ENCODE measurements at places on chromosomes 7 and 10.

DNA sequence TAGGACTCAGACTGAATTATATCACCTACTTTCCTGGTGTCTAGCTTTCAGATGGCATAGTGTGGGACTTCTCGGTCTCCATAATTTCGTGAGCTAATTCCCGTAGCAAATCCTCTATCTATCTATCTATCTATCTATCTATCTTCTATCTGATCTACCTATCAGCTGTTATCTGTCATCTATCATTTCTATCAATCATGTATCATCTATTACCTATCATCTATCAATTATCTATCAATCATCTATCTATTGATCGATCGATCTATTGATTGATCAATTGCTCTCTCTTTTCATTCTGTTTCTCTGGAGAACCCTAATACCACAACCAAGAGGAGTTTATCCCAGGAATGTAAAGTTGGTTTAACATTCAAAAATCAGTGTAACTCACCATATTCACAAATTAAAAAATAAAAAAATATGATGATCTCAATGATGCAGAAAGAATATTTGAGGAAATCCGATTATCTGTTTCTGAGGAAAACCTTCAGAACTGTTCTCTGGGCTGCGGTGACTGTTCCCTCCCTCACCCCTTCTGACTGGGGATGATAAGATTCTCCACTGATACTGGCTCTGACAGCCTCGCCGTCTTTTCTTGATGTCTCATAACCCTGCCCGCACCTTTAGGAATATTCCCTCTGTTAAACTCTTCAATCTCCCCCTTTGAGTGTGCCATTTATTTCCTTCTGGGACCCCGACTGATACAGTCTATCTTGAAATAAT is 147.7 kb downstream of the ACTR3B start:
- no peak for DNase-seq

DNA sequence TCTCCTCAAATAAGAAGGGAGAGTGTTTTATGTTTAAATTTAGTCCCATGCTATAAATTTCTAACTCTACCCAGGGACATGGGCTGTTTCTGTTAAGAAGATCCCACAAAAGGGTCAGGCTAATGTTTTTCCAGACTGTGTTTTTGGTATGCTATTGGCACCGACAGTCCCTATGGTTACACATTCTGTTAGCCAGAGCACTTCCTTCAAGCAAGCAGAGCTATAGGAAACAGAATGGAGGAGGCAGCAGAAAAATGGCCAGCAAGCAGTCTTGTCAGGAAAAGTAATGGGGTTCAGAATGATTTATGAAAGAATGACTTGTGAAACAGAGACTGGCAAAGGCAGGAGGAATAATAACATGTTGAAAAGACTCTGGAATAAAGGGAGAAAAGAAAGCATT is 44.8 kb upstream of the PHYHIPL start:
- DNase-seq: no peak

DNA sequence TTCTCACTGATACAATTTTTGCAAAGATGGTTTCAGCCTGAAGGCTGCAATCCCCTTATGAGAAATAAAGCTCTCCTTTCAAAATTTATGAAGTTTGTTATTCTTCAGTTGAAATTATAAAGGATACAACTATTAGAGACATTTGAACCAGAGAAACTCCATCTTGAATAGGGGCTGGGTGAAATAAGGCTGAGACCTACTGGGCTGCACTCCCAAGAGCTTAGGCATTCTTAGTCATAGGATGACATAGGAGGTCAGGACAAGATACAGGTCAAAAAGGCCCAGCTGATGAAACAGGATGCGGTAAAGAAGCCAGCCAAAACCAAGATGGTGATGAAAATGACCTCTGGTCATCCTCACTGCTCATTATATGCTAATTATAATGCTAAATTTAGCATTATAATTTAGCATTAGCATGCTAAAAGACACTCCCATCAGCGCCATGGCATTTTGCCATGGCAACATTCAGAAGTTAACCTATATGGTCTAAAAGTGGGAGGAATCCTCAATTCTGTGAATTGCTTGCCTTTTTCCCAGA is 22.4 kb upstream of the IFIT1B start:
- DNase-seq: no peak

DNA sequence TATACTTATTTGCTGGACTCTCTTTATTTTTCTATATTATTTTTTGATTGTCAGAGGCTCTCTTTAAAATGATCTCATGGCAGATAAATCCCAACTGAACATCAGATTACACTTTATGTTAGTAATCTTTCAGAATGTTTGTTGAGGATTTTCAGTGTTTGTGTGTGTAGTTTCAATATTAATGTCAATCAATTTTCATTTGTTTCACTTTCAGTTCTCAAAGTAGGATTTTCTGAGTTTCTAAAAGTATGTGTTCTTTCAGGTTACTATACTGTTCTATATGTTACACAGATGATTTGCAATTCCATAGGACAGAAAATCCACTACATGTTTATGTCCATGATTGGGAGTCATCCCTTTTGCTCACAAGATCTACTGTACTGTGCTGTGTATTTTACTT is 311.9 kb upstream of the POT1 start:
- DNase-seq: no peak

GRCh38 chr10:78634389-78634815 is 434.4 kb upstream of the ZMIZ1 start:
- DNase-seq: no peak

- no peak for DNase-seq
These were observed 20.2 kb downstream of the DNAJB9 start for GRCh38 chr7:108589874-108590273.

DNA sequence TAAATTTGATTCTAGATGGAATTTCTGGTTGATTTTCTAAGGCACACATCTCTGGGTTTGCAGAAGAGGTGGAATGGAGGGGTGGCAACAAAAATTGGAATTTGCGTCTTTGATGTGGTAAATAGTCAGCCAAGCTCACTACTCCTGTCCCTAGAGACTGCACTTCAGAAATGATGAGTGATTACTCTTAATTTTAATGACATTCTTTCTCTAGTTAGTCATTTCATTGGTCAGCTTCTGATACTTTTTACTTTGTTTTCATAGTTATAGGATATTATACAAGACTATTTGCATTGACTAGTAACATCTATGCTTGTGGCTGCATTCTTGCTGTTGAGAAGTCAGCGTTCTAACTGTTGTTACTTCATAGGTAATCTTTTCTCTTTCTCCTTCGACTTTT is 658.3 kb downstream of the SUGCT start:
- no peak for DNase-seq

DNA sequence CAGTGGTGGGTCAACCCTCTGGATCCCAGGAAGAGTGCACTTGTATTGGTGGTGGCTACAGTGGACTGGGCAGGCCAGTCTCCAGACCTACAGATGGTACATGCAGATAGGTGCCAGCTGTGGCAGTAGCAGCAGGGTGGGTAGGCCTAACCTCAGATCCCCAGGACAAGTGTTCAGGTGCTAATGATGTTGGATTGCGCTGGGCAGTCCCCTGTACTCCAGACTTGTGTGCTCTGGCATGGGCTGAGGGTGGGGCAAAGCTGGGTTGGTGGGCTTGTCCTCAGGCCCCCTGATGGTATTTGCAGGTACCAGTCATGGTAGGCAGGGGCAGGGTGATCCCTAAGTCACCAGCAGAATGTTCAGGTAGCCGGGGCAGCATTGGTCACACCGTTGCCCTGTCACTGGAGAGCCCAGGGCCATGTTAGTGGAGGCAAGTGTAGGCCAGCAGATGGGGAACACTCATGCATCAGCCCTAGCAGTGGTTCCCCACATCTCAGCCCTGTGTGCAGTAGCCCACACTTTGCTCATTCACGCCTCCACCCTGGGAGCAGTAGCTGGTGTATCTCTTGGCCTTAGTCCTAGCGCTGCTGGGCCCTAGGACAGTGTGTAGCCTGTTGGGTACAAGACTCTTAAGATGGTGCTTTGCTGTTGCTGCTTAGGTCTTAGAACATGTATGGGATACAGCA is 171.3 kb downstream of the MLLT10 start:
- no peak for DNase-seq

GRCh38 chr7:2759736-2760097 is 71.7 kb downstream of the AMZ1 start:
- DNase-seq: no peak

DNA sequence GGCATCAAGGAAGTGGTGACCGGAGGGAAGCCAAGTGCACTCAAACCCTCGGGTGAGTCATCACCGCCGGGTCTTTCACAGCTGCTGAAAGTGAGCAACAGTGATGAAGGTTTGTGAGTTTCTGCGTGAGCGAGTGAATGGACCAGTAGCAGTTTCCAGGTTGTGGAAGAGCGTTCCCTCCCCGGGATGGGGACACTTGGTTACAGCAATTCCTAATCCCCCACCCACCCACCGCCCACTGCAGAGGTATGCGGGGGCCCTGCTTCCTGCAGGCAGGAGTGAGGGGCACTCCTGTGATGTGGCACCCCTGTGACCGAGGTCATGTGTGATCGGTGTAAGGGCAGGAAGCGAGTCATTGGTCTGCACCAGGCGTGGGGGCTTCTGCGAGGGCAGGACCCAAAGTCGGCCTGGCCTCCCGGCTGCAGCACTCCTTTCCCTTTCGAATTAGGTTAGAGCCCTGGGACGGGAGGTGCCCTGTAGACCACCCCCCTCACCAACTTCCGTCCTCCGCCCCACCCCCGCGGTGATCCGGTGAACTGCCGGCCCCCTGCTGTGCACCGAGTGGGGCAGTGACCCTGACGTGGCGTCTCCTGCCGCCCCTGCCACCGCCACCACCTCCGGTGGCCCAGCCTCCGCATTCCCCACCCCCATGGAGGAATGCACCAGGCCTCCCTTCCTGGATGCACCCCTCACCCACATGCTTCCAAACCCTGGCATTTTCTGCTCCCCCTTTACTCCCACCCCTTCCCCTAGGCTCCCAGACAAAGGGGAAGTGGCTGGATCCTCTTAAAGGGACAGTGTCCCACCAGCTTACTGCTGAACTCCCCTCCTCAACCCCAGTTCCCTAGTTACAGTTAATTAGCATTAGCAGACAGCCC is 10.9 kb downstream of the LIMK1 start:
- DNase-seq: no peak

GRCh38 chr7:128094686-128095085 is 63.4 kb upstream of the LRRC4 start:
- no peak for DNase-seq

DNA sequence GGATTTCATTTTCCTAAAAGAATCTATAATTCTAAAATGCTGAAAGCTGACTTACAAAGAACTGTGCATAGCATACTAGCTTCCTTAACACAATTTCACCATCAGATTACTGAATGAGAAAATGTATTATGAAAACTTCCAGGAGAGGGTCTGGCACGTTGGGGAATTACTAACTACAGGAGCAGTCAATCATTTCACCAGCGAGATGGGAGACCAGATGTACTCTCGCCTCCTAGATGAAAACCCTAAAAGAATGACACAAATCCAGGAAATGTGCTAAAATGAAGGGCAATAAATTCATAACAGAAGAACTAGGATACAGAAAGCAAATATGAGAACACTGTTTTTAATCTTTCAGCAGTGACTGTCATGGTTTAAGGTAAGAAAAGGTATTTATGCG is 330.8 kb downstream of the ABCA13 start:
- DNase-seq: no peak

GRCh38 chr10:114022766-114023597 is 20.7 kb upstream of the ADRB1 start:
- DNase-seq: no peak

DNA sequence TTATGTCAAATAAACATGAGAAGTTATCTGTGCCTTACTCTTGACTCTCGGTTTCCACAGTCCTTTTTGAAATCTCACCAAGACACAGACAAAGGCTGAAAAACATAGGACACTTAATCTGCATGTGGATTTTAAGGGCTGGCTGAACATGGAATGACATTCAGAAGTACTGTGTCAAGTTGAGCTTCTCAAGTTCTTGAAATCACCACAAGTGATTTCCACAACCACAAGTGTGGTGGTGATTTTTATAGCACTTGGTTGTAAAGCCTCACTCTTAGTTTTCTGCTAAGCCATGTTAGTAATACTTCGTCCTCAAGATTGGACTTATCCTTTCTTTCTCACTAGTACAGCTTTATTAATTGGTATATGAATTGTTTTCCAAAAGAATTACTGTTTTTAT is 29.6 kb downstream of the FOXP2 start:
- no peak for DNase-seq

DNA sequence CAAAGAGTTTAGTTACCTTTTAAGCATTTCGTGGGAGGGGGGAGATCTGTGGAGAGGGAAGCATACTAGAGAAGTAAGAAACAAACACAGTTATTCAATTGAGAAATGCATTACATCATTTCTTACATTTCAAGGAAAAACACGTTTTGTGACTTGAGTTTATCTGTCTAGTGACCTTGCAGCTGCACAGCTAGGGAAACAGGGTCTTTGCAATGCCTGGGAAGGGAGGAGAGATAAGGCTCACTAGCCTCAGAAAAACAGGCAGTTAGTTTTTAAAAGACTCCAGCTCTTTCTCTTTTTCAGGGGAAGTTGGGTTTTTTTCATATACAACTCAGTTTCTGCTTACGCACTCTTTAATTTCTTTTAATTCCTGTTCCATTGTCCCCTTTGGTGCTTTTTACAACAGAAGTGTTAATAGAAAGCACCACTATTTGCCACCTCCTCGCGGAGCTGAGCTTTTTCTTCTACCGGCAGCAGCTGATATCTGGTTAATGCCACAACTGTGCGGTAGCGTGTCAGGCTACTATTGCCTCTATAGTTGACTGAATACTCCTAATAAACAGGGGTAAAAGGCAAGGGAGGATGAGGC is 5.6 kb downstream of the CYP3A43 start:
- DNase-seq: no peak

Data from NCI-H1930 (cell line).